Progenitor cell of endocrine pancreas (in vitro differentiated cells): ENCODE measurements at places on chromosomes 1 and 21. TPM values are rescaled to one million over a fixed set of nuclear protein-coding genes. Genes with fewer than 3 reads are reported as not detected.

DNA sequence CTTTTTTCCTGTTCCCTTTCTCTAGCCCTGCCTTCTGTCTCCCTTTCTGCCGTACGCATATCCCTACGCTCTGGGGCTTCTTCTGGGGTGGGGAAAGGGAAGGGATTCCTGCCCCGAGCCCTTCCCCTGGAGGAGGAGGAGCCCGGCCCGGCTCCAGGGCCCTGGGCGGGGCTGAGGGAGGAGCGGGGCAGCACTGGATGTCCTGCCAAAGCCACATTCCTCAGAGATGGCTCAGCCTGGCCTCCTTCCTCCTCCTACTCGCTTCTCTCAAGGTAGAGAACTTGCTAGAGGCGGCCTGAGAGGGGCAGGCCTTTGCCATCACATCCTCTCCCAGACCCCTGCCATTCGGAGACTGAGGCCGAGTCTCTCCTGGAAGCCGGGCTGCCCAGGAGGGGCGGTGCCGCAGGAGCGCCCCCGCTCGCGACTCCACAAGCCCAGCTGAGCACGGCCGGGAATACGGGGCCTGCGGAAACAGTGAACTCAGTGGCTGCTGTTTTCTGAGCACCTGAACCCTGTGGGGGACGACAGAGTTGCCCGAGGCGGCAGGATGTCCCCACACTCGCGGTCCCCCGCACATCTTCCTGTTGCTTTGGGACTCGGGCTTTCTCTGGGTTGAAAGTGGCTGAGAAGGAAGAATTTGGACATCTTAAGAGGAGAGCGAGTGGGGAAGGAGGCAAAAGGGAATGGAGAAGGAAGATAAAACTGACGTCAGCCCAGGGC is 12.2 kb downstream of the ADAMTSL4 start:
- H3K36me3 ChIP-seq: peaks cover 1% of the 10 kb centered on the region
- peak overlapping the region; percentile 100 for H3K27ac ChIP-seq
- peaks cover 49% of the 10 kb centered on the region for H3K4me1 ChIP-seq

- no peaks in the 10 kb centered on the region for H3K36me3 ChIP-seq
- no peaks in the 10 kb centered on the region for H3K4me1 ChIP-seq
- DNase-seq: no peak
Observed at GRCh38 chr1:236334893-236335545, 53.3 kb upstream of the ERO1B start.

DNA sequence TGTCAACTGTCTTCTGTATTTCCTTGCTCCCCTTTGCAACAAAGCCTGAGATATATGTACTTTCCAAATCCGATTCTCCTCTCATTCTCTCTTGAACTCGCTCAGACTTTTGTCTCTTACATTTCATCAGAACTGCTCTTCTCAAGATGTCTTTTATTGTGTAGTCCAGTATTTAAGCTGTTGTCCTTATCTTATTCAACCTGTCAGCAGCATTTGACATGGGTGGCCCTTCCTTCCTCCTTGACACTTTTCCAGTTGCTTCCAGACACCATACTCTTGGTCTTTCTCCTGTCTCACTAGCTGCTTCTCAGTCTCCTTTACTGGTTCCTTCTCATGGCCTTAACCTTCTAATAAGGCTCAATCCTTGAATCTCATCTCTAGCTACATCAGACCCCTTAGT is 47.0 kb downstream of the TSNAX start:
- no peaks in the 10 kb centered on the region for H3K36me3 ChIP-seq
- no peak for DNase-seq
- no peaks in the 10 kb centered on the region for H3K4me1 ChIP-seq

- no peak for DNase-seq
- peaks cover 59% of the 10 kb centered on the region for H3K27me3 ChIP-seq
- H3K27ac ChIP-seq: no peak overlapping the region
- no peak overlapping the region for H3K4me3 ChIP-seq
- no peaks in the 10 kb centered on the region for H3K36me3 ChIP-seq
- H3K4me1 ChIP-seq: peaks cover 4% of the 10 kb centered on the region
Observed at GRCh38 chr1:114088392-114089299, 65.0 kb downstream of the SYT6 start.

DNA sequence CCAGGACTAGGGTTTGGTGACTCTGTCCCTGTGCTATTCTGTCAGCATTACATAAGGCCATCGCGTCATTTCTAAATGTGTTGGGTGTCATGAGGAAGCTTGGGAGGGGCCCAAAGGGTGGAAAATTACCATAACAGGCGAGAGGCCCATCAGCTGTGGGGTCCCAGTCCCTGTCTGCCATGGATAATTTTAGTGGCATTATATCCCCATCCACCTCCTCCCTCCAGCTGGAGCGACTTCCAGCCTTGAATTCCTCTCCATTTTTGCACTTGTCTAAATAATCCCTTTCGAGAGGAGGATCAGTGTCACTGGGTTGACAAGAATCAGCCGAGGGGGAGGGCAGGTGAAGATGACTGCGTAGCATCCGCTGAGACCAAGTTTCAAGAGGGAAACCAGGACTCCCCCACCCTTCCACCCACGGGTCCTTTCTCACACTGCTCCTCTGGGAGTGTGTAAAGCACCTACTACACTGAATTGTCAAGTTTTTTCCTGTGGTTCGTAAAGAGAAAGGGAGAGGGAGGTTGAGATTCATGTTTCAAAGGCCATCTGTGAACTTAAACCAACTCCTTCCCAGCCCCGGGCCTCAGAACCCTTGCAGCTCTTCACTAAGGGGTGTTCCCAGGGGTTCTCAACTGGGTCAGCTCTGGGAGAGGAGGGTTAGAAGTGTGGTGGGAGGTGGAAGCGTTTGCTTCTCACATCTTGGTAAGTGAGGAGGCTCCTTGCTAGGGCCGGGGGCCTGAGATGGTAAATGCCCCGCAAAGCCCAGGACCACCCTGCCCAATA is 29.2 kb downstream of the VASH2 start:
- H3K27ac ChIP-seq: no peak overlapping the region
- no peaks in the 10 kb centered on the region for H3K27me3 ChIP-seq
- H3K4me3 ChIP-seq: no peak overlapping the region
- no peaks in the 10 kb centered on the region for H3K4me1 ChIP-seq

GRCh38 chr1:62462370-62462769 is 25.5 kb downstream of the USP1 start:
- H3K36me3 ChIP-seq: peaks cover 33% of the 10 kb centered on the region
- H3K27ac ChIP-seq: no peak overlapping the region
- no peaks in the 10 kb centered on the region for H3K27me3 ChIP-seq
- no peaks in the 10 kb centered on the region for H3K4me1 ChIP-seq
- no peak overlapping the region for H3K4me3 ChIP-seq
- DNase-seq: no peak

DNA sequence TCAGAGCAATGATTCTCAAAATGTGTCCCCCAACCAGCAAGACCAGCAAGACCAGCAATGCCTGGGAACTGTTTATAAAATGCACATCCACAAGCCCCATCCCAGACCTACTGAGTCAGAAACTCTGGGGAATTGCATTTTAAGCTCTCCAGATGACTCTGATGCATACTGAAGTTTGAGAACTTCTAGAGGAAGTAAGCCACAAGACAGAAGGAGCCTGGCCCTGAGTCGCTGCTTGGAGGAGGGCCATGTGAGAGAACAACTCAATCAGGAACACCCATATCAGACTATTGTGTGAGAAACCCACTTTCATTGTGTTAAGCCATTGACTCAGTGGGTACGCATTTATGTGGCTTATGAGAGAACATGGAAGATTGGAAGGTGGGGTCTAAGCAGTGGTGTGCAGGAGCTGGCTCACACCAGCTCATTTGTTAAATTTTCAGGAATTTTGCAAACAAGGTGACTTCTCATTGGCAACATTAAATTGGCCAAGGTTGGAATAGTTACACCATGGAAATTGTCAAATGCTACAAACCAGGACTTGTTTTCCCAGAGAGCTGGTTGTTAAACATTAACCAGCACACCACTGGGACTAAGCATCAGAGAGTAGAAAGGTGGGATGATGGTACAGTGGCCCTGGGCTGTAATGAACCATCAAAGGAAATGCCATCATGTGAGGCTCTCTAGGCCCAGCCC is 38.9 kb downstream of the ATP1A1 start:
- peaks cover 4% of the 10 kb centered on the region for H3K36me3 ChIP-seq
- H3K27ac ChIP-seq: peak overlapping the region; percentile 85
- H3K4me1 ChIP-seq: peaks cover 26% of the 10 kb centered on the region
- no peaks in the 10 kb centered on the region for H3K27me3 ChIP-seq

GJA8 gene
- not detected in 2 replicates for total RNA-seq
